BJ (cell line): ENCODE measurements at places on chromosomes 5 and 9. TPM values are rescaled to one million over a fixed set of nuclear protein-coding genes. Genes with fewer than 3 reads are reported as not detected.
A peak's percentile ranks its signal among the peaks of the same experiment; 100 is the strongest.

CAAP1 gene
- 5.2 and 9.8 TPM in 2 replicates for polyA plus RNA-seq

ZFP2 gene
- polyA plus RNA-seq: 0.17 and 0.32 TPM in 2 replicates

ANKRD55 gene
- not detected in 2 replicates for polyA plus RNA-seq

PCDHGC3 gene
- polyA plus RNA-seq: 36.5 and 56.3 TPM in 2 replicates

PFN3 gene
- polyA plus RNA-seq: not detected in 2 replicates

IQGAP2 gene
- polyA plus RNA-seq: 0.01 and 0.12 TPM in 2 replicates

ACOT12 gene
- 0.18 TPM in 1 of 2 replicates, not detected in the other for polyA plus RNA-seq

NR5A1 gene
- polyA plus RNA-seq: not detected in 2 replicates

FCN2 gene
- polyA plus RNA-seq: not detected in 2 replicates

GABRA1 gene
- polyA plus RNA-seq: not detected in 2 replicates

DCTN3 gene
- 74.7 and 149 TPM in 2 replicates for polyA plus RNA-seq

SLC6A19 gene
- polyA plus RNA-seq: not detected in 2 replicates

ERAP2 gene
- polyA plus RNA-seq: 9.2 and 17.3 TPM in 2 replicates

GRCh38 chr9:86643946-86644674 is 289.9 kb upstream of the TUT7 start:
- no peak for DNase-seq

DNA sequence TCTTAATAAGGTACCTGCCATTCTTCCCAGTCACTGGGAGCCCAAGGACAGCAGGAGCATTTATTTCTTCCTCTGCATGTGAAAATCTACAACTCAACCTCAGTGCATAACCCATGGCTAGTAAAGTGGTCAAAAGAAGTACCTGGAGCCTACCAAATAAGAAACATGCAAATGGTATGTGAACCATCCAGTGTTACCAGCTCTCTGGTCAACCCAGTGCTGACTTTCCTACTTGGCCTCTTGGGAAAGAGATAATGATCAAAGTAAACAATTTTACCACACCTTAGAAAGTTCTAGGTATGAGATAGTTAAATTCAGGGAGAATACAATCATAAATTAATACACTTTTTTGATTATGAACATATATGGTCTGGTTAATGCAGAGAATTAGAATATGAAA is 325.6 kb downstream of the ENC1 start:
- DNase-seq: no peak

DNA sequence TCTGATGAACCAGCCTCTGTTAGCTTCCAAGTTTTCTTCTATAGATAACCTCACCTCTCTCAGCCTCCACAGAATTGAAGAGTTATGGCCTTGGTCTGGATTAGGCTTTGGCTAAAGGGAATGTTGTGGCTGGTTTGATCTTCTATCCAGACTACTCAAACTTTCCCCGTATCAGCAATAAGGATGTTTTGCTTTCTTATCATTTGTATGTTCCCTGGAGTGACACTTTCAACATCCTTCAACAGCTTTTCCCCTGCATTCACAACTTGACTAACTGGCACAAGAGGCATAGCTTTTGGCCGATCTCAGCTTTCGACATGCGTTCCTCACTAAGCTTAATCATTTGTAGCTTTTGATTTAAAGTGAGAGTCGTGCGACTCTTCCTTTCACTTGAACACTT is 28.1 kb upstream of the GNE start:
- no peak for DNase-seq

DNA sequence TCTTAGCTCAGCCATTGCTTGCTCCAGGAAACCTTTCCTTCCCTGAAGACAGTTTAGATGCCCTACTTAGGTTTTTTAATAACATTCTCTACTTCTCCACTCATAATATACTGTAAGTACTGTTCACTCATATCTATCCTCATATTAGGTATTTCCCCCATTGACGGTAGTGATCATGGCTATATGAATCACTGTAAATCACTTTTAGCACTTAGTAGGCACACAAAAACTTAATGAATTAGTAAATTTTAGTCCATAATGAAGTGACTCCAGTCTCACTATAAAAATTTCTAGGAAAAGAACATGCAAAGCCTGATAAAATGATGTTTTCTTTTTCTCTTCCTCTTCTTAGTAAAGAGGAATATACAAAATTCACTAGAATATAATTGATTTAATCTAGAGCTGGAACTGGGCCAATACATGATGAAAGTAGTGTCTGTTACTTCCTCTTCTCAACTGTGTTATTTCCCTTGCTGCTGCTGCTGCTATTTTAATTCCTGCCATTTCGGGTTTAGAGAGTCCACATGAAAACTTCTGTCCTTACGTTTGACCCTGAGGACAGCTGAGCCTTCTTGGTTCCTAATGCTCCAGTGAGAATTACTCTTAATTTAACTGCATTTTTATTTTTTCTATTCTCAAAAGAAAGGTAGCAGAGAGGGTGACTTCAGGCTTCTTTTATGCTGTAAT is 73.5 kb downstream of the LNPEP start:
- DNase-seq: no peak

- no peak for DNase-seq
Observed at GRCh38 chr9:127541865-127542264, 70.2 kb upstream of the STXBP1 start.

DNA sequence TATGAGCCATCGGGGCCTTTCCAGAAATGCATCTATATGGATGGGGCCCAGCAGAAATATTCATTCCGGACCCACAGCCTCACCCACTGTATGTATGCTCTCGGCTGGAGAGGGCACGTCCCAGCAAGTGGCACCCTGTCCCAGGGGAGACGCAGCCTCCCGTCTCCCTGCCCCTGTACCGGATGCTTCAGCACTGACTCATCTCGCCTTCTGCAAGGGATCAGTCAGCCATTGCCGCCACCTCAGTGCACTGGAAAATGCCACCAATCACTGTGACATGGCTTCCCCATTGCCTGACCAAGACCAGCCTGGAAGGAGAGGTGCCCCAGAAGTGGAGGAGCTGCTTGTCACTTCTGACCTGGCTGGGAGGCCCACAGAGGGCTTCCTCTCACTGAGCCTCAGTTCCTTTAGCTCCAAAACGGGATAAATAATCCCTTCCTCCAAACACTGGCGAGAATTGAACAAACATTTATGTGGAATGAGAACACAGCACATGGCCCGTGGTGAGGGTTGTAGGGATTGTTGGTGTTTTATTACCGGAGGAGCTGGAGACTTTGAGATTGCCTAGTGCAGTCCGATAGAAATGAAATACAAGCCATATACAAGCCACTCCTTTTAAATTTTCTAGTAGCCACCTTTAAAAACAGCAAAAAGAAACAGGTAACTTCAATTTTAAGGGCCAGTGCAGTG is 43.9 kb upstream of the ORM1 start:
- DNase-seq: no peak

DNA sequence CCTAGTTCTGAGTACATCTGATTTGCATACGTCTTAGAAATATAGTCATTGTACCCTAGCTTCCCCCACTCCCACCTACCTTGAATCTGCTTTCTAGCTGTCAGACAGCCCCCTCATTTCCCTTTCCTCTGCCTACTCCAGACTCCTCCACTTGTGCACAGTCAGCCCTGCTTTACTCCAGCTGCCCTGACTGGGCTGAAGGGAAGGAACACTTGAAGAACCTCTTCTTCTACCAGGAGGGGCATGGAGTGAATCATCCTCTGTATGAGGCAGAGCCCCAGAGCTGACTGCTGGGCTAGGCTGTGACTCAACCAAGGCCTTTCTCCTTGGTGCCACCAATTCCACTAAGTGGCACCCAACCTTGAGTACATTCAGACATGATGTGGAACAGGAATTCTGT is 18.1 kb upstream of the ZFR start:
- no peak for DNase-seq

DNA sequence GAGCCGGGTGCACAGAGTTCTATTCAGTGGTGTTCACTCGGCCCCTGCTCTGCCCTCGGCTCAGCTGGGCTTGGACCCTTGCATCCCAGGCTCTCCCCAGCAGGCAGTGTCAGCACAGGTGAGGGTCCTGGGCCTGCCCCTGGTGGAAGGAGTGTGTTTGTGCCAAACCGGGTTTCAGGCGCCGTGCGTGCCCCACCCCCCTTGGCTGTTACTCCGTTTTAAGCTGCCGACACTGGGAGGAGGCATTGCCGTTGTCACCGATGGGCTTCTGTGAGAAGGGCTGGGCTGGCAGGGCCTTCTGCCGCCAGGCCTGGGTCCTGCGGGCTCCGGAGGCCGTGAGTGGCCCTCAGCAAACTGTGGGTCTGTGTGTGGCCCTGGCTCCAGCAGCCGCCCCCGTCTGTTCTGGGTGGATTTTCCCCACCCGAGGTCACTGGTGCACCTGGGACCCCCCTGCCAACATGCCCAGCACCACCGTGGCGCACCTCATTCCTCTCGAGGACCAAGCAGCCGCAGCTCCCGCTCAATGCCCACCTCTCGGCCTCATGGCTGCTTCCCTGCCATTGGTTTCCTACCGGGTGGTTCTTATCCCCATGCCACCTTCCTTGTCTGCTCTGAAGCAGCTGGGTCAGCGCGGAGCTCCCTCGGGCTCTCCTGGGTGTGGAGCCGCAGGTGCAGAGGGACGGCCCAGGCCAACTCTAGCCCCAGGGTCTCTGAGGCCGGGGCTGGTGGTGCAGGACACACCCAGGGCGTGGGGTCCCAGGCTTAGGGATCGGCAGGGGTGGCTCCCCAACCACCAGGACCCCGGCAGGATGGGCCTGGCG is 44.3 kb upstream of the EXOC3 start:
- DNase-seq: no peak

GRCh38 chr9:87973730-87974292 is 522 bp downstream of the CDK20 start:
- no peak for DNase-seq

- DNase-seq: no peak
Observed at GRCh38 chr5:143030349-143030748, 260.2 kb downstream of the ARHGAP26 start.

DNA sequence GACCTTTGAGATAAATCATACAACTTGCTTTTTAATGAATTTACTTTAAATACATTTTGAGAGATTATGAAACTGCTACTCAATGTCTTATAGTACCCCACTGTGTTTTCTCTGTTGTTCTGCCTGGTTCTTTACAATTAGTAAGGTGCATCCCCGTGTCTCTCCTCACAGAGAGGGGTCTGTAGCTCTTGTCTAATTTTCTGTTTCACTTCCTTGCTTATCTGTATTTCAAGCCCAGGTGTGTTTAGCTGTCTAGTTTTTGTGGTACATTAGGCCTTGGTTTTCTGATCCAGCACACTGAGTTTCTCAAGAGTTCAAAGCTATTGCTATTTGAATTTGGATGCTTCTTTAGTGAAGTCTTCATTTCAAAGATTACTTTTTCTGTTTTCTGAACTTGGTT is 105.1 kb downstream of the MAST4 start:
- DNase-seq: no peak

GRCh38 chr9:34709196-34709978 is 549 bp downstream of the CCL21 start:
- no peak for DNase-seq

DNA sequence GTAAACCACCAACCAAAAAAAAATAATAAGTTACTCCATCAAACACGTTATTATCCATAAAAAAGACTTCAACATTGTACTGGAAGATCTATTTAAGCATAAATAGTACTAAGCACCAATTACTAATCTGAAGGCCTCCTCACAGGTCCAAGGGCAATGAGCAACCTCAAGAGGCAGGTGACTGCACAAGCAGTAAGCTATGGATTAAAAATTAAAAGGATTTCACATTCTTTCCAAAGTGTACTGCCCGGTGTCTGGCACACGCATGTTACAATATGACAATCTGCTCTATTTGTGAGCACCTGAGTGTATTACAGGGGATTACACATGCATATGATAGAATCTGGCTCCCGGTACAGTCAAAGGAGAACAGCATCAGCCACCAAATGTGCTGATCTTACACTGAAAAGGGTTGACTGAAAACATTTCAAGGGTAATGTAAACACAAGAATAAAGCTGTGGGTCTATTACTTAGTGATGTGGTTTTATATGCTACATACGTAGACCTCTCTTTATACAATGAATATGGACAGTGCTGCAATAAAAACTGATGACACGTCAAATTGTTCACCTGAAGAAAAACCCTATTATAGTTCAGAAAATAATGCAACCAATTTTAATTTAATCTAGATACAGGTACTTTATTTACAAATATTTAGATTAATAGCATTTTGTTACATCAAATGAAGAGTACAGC is 22.8 kb downstream of the RAB14 start:
- no peak for DNase-seq

- DNase-seq: no peak
Observed at GRCh38 chr9:133539991-133540697, 5.6 kb downstream of the ADAMTSL2 start.

- DNase-seq: no peak
Observed at GRCh38 chr5:150527038-150527437, 19.1 kb downstream of the NDST1 start.

DNA sequence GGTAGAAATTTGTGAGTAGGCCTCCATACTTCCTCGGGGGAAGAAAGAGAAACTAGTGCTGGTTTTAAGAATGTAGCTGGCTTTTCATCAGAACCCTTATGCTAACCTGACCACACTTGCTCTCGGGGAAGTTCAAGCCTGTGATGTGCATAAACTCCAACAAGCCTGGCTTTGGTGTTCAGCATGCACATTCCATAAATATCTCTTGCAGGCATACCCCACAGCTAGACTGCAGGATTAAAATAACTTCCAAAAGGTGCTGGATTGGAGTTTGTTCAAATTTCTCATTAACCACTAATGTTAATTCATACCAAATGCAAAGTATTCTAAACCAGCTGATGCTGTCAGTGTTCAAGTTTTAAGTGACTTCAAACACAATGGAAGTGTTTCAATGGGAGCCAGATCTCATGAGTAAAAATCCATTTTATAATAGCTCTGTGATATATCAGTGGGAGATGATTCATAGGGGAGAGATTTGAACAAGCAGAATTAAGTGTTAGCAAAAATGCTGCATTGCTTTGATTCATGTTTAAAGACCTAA is 79.4 kb downstream of the NPR3 start:
- peak; percentile 47 for DNase-seq

DNA sequence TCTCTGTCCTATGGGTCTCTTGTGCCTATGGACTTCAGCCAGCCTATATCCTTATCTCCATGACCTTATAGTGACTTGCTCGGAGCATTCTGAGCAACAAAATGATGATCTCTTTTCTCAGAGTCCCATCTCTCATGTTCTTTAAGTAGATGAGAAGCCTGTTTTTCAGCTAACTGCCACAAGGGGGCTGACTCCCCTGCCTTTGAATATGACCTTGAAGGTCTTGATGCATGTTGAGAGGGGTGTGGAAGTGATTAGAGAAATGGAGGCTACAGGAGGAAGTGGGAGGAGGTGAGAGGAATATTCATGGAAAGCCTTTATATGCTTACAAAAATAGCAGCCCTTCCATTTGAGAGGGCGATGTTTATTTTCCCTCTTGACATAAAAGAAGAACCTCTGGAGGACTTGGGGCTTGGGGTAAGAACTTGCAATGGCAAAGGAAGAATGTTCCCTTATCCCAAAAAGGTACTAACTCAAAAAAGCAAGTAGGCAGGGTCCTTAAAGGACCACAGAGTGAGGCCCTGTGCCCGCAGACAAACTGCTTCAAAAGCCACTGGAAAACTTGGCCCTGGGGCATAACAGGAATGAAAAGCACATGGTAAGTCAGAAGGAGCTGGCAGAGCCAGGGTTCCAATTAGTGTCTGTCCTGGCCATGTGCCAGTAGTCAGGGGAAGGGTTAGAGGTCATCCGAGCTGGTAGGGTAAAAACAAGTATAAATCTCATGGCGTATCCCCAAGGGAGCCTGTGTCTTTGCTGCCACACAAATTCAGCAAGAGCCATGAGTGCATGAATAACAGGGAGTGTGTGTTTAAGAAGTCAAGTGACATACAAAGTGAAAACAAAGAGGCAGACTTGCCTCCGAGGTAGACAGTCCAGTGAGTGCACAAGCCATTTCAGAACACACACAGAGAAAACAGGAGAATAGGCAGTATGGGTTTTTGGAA is 39.1 kb downstream of the FGD3 start:
- no peak for DNase-seq

GRCh38 chr9:2012347-2012746 is 2.8 kb upstream of the SMARCA2 start:
- no peak for DNase-seq

- no peak for DNase-seq
Observed at GRCh38 chr9:127311239-127311741, 46.7 kb downstream of the GARNL3 start.
